ENCODE measurements at places on chromosomes 5 and 9.

DNA sequence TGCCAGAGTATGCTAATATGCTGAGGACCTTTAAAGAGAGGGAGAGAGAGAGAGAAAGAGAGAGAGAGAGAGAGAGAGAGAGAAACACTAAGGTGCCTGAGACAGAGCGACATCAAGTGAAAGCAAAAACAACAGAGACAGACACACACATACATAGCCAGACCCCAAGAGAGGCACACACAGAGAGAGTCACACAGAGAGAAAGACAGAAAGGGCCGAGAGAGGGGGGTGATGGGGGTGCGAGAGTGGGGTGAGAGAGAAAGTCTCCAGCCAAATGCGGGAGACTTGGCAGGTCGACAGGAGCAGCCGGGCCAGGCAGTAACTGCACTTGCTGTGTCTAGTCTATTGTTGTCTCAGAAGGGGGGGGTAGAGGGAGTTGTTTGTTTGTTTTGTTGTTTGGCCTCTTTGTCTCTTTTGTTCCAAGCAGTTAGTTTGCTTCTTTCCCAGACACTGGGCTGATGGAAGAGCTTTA, 30.1 kb upstream of the NFIB start:
- peaks cover 34% of the 10 kb centered on the region for H3K4me1 ChIP-seq
- no peak for DNase-seq
- H3K36me3 ChIP-seq: no peaks in the 10 kb centered on the region
- peaks cover 5% of the 10 kb centered on the region for H3K27me3 ChIP-seq

GRCh38 chr9:112169368-112169767, 5.7 kb downstream of the SUSD1 start:
- H3K4me1 ChIP-seq: peaks cover 28% of the 10 kb centered on the region
- no peak overlapping the region for H3K4me3 ChIP-seq
- no peak overlapping the region for H3K27ac ChIP-seq
- H3K27me3 ChIP-seq: no peaks in the 10 kb centered on the region
- no peak for DNase-seq

DNA sequence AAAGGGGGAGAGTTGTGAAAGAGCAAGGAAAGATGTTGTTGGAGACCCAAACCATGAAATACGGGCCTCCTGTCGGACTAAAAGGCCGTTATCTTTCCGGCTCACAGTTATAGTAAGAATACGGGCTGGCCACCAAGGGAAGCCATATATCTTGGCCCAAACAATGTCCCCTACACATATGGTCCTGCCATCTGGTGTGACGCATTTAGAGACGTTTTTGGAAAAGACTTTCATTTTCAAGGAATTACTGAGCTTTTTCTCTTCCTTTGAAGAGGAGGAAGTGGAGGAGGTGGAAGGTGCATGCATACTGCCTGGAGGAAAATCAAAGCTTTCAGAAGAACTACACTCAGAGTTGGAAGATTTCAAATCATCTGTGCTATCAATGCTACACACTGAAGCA, 26.7 kb downstream of the PWWP2A start:
- H3K36me3 ChIP-seq: peaks cover 19% of the 10 kb centered on the region
- no peak overlapping the region for H3K27ac ChIP-seq
- DNase-seq: no peak
- H3K4me1 ChIP-seq: no peaks in the 10 kb centered on the region
- no peak overlapping the region for H3K4me3 ChIP-seq
- H3K27me3 ChIP-seq: no peaks in the 10 kb centered on the region

- H3K4me1 ChIP-seq: no peaks in the 10 kb centered on the region
- H3K4me3 ChIP-seq: no peak overlapping the region
- H3K36me3 ChIP-seq: no peaks in the 10 kb centered on the region
- no peak overlapping the region for H3K27ac ChIP-seq
- DNase-seq: no peak
Measured at GRCh38 chr5:76252437-76252836, 150.6 kb upstream of the IQGAP2 start.

DNA sequence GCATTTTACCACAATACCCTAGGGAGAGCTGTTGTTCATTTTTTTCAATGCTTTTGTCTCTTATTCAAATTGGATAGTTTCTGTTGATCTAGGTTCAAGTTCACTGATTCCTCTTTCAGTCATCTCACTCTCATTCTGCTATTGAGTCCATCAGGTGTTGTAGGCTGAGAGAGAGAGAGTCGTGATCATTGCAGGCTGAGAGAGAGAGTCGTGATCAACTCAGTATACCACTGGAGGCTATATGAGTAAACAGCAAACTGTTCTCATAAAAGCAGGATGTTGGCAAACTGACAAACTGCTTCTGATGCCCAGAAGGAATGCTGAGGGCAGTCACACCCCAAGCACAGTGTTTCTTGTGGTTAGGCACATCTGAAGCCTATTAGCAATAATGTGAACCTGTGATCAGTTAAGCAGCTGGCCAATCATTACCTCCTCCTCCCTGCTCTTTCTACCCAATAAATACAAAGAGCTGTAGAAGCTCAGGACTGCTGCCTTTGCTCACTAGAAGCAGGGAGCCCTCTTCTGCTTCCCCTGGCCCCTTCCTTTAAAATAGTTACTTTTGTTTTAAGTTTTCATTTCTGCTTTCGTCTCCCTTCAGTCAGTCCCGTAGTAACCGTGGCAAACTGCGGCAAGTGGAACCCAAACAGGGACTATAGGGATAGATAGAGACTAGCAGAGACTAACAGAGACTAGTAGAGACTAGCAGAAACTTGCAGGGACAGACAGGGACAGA, 476.1 kb upstream of the ACO1 start:
- no peak overlapping the region for H3K4me3 ChIP-seq
- H3K4me1 ChIP-seq: no peaks in the 10 kb centered on the region
- DNase-seq: no peak

DNA sequence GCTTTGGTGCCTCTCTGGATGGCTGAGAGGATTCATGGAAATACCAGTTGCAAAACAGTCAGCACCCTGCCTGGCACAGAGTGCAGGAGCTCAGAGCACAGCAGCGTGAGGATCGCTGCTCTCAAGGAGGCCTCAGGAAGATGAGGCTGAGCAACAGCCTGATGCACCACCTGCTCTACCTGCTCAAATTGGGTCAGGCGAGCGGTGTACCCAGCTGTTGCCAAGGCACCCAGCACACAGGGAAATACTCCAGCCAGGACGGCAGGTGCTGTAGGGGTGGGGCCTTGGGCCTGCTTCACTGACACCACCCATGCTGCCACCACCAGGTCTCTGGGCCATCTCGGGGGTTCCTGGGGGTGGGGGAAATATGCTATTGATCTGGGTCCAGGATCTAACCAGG, 4.3 kb downstream of the EEIG1 start:
- H3K27ac ChIP-seq: peak overlapping the region; percentile 96
- H3K4me3 ChIP-seq: peak overlapping the region; percentile 78
- no peak for DNase-seq
- H3K36me3 ChIP-seq: no peaks in the 10 kb centered on the region
- H3K27me3 ChIP-seq: no peaks in the 10 kb centered on the region

DNA sequence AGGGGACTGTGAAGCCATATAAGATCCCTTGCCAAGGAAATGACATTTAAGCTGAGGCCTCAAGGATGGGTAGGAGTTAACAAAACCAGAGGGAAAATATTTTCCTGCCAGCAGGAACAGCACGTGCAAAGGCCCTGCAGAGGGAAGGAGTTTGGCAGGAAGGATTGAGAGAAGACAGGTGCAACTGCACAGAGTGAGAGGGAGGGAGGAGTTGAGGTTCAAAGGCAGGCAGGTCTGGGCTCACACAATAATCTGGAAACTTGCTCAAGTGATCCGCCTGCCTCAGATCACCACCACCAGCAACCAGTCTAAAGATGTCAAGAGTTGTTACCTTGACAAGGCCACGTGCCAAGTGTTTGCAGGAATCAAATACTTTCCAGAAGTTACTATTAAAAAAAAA, 31.1 kb upstream of the PWWP2A start:
- no peaks in the 10 kb centered on the region for H3K4me1 ChIP-seq
- no peaks in the 10 kb centered on the region for H3K27me3 ChIP-seq
- DNase-seq: no peak
- H3K36me3 ChIP-seq: no peaks in the 10 kb centered on the region
- no peak overlapping the region for H3K27ac ChIP-seq
- no peak overlapping the region for H3K4me3 ChIP-seq

DNA sequence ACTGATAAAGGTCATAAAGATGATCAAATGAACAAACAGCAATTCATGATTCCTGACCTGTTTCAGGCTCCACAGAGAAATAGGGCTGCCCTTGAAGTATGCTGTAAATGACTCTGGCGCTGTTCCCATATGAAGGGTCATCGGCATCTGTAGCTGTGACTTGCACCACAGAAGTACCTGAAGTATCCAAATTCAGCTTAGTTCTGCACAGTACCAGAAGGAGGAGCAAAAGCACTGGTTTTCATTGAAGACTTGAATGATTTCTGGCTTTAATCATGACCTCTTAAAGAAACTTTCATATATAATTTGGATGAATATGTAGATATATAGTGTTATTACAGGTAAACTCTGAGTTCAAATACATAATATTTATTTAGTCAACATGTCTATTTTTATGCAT, 109.1 kb downstream of the CDH10 start:
- no peaks in the 10 kb centered on the region for H3K4me1 ChIP-seq
- no peak for DNase-seq
- H3K36me3 ChIP-seq: no peaks in the 10 kb centered on the region

- H3K27me3 ChIP-seq: no peaks in the 10 kb centered on the region
- H3K4me3 ChIP-seq: no peak overlapping the region
- H3K36me3 ChIP-seq: no peaks in the 10 kb centered on the region
- DNase-seq: no peak
Measured at GRCh38 chr9:81999806-82000205, 11.2 kb downstream of the SPATA31D1 start.

DNA sequence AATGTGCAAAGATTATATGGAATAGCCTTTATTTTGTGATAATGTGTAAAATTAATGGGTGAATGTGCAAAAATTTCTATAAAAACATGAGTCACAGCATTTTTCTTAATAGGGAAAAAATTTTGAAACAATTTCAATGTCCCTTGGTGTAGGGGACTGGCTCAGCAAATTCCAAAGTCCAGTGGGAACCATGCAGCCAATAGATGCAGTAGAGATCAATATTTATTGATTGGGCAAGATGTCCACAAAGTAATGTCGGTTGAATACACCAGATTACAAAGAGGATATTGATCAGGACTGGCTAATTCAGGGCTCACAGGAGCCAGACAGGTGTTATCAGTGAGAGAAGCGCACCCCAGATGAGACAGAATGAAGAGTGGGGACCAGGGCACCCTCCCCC, 62.5 kb downstream of the AMBP start:
- H3K36me3 ChIP-seq: peaks cover 15% of the 10 kb centered on the region
- no peak overlapping the region for H3K4me3 ChIP-seq
- H3K4me1 ChIP-seq: no peaks in the 10 kb centered on the region
- no peak overlapping the region for H3K27ac ChIP-seq
- no peaks in the 10 kb centered on the region for H3K27me3 ChIP-seq

DNA sequence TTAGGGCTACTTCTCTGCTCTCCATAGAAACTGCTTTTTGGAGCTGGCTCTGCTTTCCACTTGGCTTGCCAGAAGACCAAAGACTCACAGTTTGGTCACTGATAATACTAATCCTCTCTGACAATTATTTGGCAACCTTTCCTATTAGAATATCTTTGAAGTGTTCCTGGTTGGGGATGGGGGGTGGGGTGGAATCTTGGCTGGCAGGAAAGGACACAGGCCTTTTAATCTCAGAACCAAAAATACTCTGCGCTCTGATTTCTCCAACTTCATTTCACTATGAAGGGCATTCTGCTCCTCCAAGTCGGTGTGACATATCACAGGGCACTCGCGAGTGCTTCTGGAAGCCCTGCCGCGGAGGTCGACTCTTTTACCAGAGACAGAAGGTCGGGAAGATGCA, 1329.0 kb upstream of the WWC1 start:
- no peak for DNase-seq
- no peak overlapping the region for H3K27ac ChIP-seq
- H3K4me1 ChIP-seq: no peaks in the 10 kb centered on the region
- H3K36me3 ChIP-seq: no peaks in the 10 kb centered on the region
- no peaks in the 10 kb centered on the region for H3K27me3 ChIP-seq

DNA sequence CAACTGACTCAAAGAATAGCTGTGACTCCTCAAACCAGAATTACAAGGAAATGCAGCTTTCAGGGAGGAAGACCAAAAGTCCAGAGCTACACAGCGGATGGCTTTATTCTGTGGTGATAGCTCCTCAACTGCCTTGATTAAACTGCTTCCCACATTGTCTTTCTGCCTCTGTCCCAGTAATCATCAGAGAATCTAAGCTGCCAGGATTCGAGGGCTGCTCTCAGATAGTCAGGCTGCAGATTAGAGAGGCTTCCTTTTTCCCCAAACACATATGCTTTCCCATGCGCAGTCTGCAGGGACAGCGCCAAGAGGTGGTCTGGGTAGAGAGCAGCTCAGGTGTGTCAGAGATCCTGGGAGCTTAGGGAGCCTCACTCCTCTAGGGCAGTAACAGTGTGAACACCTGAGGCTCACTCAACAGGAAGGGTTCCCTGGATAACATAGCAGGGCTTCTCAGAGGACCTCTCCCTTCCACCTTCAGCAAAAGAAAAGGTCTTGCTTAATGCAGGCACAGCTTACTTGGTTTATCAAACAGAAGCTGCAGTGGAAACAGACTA, 439.9 kb upstream of the TLE4 start:
- no peaks in the 10 kb centered on the region for H3K27me3 ChIP-seq
- H3K4me1 ChIP-seq: no peaks in the 10 kb centered on the region
- H3K27ac ChIP-seq: no peak overlapping the region
- DNase-seq: no peak
- no peaks in the 10 kb centered on the region for H3K36me3 ChIP-seq

DNA sequence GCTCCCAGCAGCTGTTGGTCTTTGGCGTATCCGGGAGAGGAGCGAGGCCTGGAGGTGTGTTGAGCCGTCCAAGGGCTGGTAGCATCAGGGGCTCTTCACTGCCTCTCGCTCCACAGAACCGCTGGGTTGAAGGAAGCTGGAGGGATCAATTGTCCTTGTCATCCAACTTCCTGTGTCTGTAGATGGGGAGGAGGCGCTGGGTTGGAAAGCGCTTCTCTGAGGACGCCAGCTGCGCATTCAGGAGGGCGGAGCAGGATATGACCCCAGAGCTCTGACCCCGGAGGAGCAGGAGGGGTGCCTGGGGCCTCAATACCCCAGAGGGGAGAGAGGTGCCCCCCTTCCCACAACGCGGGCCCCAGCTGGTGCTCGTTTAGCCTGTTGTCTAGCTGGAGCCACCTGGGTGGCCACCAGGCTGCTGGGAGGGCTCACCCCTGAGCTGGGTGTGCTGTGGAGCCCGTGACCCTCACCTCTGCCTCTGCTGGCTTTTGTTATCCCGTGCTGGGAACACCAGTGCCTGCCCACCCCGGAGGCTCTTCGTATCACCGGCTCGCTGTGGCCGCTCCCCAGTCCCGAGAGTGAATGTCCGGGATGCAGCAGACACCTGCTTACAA, 2.0 kb upstream of the DBH start:
- H3K4me3 ChIP-seq: no peak overlapping the region
- no peak overlapping the region for H3K27ac ChIP-seq
- no peaks in the 10 kb centered on the region for H3K36me3 ChIP-seq
- H3K27me3 ChIP-seq: no peaks in the 10 kb centered on the region
- H3K4me1 ChIP-seq: no peaks in the 10 kb centered on the region

DNA sequence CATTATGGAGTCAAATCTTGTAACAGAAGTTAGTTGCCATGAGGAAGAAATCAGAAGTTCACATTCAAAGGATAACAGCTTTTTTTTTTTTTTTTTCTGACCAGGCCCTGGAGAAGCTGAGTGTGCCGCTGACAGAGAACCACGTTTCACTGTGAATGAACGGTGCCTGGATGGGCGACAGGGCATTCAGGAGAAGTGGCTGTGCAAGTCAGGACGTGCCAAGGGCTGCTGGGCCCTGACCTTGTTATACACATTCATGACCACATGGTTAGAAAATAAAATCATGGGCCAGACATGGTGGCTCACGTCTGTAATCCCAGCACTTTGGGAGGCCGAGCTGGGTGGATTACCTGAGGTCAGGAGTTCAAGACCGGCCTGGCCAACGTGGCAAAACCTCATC, 91.6 kb downstream of the ANKH start:
- no peak overlapping the region for H3K27ac ChIP-seq
- peaks cover 16% of the 10 kb centered on the region for H3K4me1 ChIP-seq
- H3K27me3 ChIP-seq: no peaks in the 10 kb centered on the region
- no peaks in the 10 kb centered on the region for H3K36me3 ChIP-seq

Measured in vagina (tissue), 2 donors.